ENCODE measurements at places on chromosomes 1 and 21. TPM values are rescaled to one million over a fixed set of nuclear protein-coding genes. Genes with fewer than 3 reads are reported as not detected.

OPTC gene
- not detected for polyA plus RNA-seq

RGS8 gene
- polyA plus RNA-seq: not detected

C1orf146 gene
- not detected for polyA plus RNA-seq

TSACC gene
- polyA plus RNA-seq: 0.40 TPM

HMCN1 gene
- 1.9 TPM for polyA plus RNA-seq

OMA1 gene
- 10.6 TPM for polyA plus RNA-seq

MCL1 gene
- 101 TPM for polyA plus RNA-seq

RGS4 gene
- polyA plus RNA-seq: 0.39 TPM

PRKAA2 gene
- polyA plus RNA-seq: 1.2 TPM

KIF17 gene
- 0.45 TPM for polyA plus RNA-seq

WNT3A gene
- 1.3 TPM for polyA plus RNA-seq

RGL1 gene
- 1.6 TPM for polyA plus RNA-seq

C1QB gene
- 12.8 TPM for polyA plus RNA-seq

RPTN gene
- polyA plus RNA-seq: 0.20 TPM

SLC22A15 gene
- polyA plus RNA-seq: 5.1 TPM

SLC19A2 gene
- 5.7 TPM for polyA plus RNA-seq

SPOCD1 gene
- polyA plus RNA-seq: 0.13 TPM

TNNI3K gene
- polyA plus RNA-seq: 0.41 TPM

C1orf226 gene
- 4.5 TPM for polyA plus RNA-seq

NGF gene
- polyA plus RNA-seq: 0.35 TPM

CD164L2 gene
- polyA plus RNA-seq: 10.5 TPM

CAPN9 gene
- 0.06 TPM for polyA plus RNA-seq

ASAP3 gene
- polyA plus RNA-seq: 32.0 TPM

CPLANE2 gene
- polyA plus RNA-seq: 4.1 TPM

MXRA8 gene
- 14.7 TPM for polyA plus RNA-seq

PRAMEF4 gene
- not detected for polyA plus RNA-seq

RASSF5 gene
- 22.2 TPM for polyA plus RNA-seq

TCHH gene
- 0.33 TPM for polyA plus RNA-seq

TDRD5 gene
- 0.48 TPM for polyA plus RNA-seq

PKLR gene
- polyA plus RNA-seq: 0.02 TPM

LCE1C gene
- not detected for polyA plus RNA-seq

SPRR1A gene
- polyA plus RNA-seq: 3,249 TPM

FMO5 gene
- 0.69 TPM for polyA plus RNA-seq

TBX15 gene
- not detected for polyA plus RNA-seq
